A549 treated with dexamethasone at 1 μM for 4 hours (cell line): ENCODE measurements at places on chromosomes 1 and 21. TPM values are rescaled to one million over a fixed set of nuclear protein-coding genes. Genes with fewer than 3 reads are reported as not detected.

Gene TMPRSS3
- total RNA-seq: 0.09 to 0.53 TPM (median 0.21 TPM) in 5 replicates

Gene AIRE
- total RNA-seq: not detected in 5 replicates

Gene MNDA
- not detected in 5 replicates for total RNA-seq

Gene TAS1R3
- 0.12 to 0.21 TPM (median 0.17 TPM) in 5 replicates for total RNA-seq

Gene TRIM58
- total RNA-seq: not detected in 5 replicates

Gene ST6GALNAC5
- total RNA-seq: 0.09 to 0.29 TPM (median 0.15 TPM) in 4 of 5 replicates, not detected in the other

Gene MSTO1
- total RNA-seq: 34.9 to 42.4 TPM (median 39.8 TPM) in 5 replicates

Gene MROH7
- not detected in 5 replicates for total RNA-seq

Gene NBPF1
- total RNA-seq: 14.0 to 24.2 TPM (median 22.4 TPM) in 5 replicates
